Mesenteric fat pad (tissue), 1 donor: ENCODE measurements at places on chromosomes 3 and 15. TPM values are rescaled to one million over a fixed set of nuclear protein-coding genes. Genes with fewer than 3 reads are reported as not detected.

- DNase-seq: peak; percentile 16
Observed at GRCh38 chr15:68224546-68225250, 4.8 kb downstream of the CLN6 start.

DNA sequence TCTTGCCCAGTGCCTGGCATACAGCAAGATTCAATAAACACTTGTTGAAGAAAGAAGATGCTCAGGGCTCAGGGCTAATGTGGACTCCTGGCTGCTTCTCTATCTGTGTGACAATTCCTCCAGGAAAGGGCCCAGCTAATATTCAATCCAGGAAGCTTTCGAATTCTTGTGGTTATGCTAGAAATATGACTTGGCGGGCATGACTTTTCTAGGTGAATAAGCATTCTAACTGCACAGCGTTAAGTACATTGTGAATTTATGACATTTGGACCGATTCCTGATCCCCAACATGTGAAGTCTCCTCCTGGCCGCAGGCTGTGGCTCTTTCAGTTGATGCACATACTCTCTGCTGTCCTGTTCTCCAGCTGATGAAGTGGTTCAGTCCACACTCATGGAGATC, 117.0 kb downstream of the IMPG2 start:
- DNase-seq: no peak

POC1A gene
- 2.8 TPM for total RNA-seq

- DNase-seq: no peak
Observed at GRCh38 chr15:42919799-42920518, 619 bp downstream of the TTBK2 start.

ZIC4 gene
- total RNA-seq: not detected

- no peak for DNase-seq
Observed at GRCh38 chr3:156705761-156706616, 31.6 kb downstream of the TIPARP start.

FSD2 gene
- total RNA-seq: not detected

PRSS50 gene
- total RNA-seq: not detected

DNA sequence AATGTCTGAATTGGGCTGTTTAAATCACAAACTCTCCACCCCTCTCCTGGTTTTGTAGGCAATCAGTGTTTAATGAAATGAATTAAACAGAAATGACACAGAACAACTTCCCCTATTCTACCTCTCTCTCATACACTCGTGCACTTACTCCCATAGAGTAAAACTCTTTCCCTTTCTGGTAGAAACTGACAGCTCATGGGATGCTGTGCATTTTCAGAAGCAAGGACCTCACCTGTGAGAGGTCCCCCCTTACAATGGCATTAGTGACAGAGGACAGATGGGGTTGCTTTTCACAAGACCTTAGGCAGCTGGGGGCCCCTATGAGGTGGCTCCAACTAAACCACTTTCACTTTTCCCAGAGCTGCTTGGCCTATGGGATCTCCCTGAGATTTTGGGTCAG, 31.9 kb downstream of the PARP16 start:
- no peak for DNase-seq

DNA sequence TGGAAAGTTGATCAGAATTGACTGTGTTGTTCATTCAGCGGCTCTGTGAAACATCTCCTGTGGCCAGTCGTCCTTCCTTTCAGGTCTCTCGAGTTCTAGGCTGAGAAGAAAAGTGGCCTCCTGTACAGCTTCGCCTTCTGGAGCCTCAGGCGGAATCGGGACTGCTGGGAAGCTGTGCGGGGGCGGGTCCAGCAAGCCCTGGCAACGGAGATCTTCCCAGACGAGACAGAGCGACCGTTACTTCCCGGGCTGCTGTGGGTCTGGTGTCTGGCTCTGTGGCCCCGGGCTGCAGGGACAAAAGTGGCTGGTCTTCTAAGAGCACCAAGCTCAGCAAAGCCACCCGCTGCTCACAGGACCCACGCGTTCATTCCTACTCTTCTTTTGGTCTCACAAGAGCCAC, 88.6 kb upstream of the CACNA2D3 start:
- no peak for DNase-seq

DNA sequence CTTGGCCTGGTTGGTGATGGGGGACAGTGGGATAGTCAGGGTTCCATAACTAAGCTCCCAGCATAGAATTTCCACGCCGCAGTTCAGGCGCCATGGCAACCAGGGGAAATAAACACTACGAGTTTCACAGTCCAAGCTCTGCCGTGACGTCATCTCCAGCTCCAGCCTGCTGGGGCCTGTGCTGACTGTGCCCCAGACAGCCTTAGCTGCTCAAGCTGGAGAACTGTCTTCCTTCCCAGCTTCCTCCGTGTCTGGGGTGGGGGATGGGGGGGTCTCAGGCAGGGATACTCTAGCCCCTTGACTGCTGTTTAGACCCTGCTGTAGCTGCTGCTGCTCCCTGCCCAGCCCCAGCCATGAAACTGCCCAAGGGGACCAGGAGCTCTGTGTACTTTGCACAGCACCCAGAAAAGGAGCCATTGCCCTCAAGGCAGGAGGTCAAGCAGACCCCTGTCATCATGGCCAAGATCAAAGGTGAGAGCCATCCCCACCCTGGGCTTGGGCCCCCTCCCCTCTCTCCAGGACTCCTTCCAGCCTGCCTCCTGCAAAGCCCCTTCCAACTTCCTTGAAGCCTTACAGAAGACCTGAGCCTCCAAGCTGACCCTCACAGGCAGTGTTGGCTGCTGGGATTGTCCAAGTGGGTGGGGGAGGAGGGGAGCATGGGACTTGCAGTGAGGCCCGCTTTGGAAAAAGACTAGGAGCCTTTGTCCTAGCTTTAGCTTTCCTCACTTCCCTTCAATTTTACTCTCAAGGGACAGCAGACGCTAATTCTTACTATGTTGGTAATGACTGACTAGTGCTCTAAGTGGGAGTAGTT, 11.4 kb upstream of the CSPG4 start:
- no peak for DNase-seq

DNA sequence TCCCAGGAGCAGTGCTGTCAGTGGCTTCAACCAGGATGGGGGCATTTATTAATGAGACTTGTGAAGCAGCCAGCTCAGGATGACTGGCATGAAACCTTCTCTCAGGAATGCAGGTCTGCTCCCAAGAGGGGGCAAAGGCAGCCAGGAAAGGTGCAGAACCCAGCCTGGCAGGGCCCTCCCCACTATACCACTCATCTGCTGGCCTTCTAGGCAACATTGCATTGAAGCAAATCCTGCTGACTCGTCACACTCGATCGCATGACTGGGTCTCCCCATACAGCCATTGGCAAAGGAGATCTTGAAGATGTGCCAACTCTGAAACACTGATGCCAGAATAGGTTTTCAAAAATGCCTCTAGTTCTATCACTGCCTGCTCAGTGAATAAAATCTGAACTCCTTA, 65.7 kb upstream of the CMTM7 start:
- no peak for DNase-seq

- DNase-seq: no peak
Observed at GRCh38 chr3:100753846-100754245, 44.6 kb downstream of the TFG start.

DNA sequence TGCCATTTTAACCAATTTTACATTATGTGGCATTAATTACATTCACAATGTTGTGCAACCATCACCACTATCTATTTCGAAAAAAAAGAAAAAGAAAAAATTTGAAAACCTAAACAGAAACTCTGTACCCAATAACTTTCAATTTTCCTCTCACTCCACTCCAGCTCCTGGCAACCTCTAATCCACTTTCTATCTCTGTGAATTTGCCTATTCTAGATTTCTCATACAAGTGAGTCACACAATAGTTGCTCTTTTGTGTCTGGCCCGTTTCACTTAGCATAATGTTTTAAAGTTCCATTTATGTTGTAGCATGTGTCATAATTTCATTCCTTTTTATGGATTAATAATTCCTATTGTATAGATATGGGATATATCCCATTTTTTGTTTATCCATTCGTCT, 53.3 kb upstream of the TBC1D5 start:
- DNase-seq: no peak

- DNase-seq: no peak
Observed at GRCh38 chr3:128107834-128108233, 15.8 kb downstream of the RUVBL1 start.

- no peak for DNase-seq
Observed at GRCh38 chr3:23804441-23805209, 1.1 kb upstream of the UBE2E1 start.

PRTG gene
- total RNA-seq: 1.00 TPM

P3H2 gene
- total RNA-seq: 3.3 TPM

GRCh38 chr3:46642971-46643370, 30.6 kb downstream of the FAM240A start:
- no peak for DNase-seq

- DNase-seq: no peak
Observed at GRCh38 chr3:174441588-174442301, 417.4 kb upstream of the NAALADL2 start.
